ENCODE measurements at places on chromosomes 1 and 21. TPM values are rescaled to one million over a fixed set of nuclear protein-coding genes. Genes with fewer than 3 reads are reported as not detected.

DNA sequence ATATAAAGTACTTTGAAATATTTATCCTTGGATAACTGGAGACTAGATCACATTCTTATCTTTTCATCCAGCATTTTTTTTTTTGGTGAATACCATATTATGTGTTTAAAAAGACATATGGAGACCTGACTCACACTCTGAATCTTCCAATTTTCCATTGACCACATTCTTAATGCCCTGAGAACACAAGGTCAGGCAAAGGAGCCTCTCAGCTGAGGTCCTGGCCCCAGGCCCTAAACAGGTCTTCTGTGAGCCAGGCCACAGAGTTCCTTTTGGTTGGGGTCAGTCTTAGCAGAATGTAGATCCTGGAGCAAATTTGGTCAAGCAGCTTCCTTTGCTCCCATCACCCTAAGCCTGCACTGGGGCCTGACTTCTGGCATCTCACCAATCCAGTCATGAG, 390.1 kb upstream of the ST6GALNAC5 start:
- no peaks in the 10 kb centered on the region for H3K4me1 ChIP-seq

DNA sequence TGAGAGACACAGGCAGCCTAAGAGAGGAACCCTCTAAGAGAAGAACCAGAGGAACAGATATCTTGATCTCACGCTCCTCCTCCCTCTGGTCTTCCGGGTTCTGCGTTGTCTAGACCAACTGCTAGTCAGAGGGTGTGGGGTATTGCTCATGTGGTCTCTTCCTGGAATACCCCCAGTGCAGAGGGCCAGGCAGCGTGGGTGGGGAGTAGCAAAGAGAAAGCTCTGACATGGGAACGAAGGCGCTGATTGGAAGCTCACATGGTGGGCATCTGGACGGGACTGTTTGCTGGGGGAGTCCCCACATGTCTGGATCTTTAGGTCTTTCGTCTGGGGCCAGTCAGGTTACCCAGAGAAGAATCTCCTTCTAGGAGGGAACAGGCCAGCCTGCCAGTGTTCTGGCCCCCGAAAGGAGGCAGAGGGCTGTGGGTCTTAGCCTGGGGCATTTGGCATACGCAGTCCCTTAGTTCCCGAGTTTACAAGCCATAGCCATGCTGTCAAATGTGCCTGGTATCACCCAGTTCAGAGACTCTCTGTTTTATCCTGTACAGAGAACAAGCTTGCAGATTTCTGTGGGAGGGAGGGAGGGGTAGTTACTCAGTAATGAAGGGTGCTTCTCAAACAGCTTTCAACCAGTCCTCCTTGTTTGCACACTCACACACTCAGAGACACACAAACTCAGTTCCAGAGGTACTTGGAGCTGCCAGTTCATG, 18.3 kb upstream of the IL6R start:
- DNase-seq: peak; percentile 47
- no peaks in the 10 kb centered on the region for H3K27me3 ChIP-seq
- H3K4me3 ChIP-seq: peak overlapping the region; percentile 16
- no peaks in the 10 kb centered on the region for H3K36me3 ChIP-seq

DNA sequence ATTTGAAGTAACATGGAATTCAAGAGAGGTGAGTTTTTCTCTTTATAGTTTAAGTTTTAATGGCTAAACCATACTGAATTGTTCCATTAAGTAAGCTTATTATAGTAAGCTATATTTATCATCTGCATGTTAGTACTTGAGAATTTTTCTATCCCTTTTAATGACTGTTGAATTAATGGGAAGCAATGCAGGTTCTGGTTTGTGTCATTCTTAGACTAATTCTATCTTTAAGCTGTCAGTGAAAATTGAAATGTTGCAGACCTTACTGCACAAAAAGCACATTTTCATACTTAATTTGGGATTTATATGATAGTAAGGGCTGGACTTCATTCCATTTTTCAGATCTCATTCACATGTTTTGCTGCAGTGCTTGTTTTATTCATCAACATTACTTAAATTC, 25.9 kb downstream of the SRSF11 start:
- H3K36me3 ChIP-seq: peaks cover 88% of the 10 kb centered on the region
- H3K4me1 ChIP-seq: no peaks in the 10 kb centered on the region
- no peak for DNase-seq
- no peak overlapping the region for H3K27ac ChIP-seq
- H3K4me3 ChIP-seq: no peak overlapping the region
- no peaks in the 10 kb centered on the region for H3K27me3 ChIP-seq

DNA sequence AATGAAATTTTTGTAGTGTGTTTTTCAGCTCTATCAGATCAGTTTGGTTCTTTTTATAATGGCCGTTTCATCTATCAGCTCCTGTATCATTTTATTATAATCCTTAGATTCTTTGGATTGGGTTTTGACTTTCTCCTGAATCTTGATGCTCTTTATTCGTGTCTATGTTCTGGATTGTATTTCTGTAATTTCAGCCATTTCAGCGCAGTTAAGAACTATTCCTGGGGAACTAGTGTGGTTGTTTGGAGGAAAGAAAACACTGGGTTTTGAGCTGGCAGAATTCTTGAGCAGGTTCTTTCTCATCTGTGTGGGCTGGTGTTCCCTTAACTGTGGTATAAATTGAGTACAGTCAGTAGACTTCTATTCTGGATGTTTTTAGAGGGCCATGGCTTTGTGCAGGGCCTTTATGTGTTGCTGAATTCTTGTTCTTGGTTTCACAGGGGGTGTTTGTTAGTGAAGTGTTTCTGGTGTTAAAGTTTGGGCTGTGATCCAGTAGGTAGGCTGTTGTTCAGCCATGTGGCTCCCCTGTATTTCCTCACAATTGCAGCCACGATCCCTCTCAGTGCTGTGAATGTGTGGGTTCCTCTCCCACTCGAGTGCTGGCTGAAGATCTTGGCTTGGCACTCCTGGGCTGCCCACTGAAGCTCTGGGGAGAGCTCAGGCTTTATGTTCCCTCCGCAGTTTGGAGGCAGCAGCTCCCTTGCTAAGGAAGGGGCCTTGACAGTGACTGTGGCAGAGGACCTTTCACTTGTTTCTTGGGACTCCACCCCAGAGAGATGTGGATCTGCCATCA, 56.0 kb upstream of the CCDC190 start:
- H3K4me3 ChIP-seq: no peak overlapping the region
- no peak for DNase-seq
- H3K27ac ChIP-seq: no peak overlapping the region
- no peaks in the 10 kb centered on the region for H3K4me1 ChIP-seq

DNA sequence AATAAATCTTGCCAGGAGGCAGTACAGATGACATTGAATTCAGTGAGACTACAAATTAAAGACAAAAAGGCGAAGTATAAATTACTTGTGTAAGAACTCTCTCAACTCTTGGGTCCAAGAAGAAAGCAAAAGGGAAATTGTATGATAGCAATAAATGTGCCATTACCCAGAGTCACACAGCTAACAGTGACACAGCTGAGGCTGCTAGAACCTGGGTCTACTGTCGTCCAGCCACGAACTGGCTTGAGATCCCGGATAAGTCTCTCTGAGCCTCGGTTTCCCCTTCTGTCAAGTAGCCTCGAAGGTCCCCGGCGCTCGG, 362 bp upstream of the ROR1 start:
- no peak overlapping the region for H3K27ac ChIP-seq
- no peak overlapping the region for H3K4me3 ChIP-seq
- no peaks in the 10 kb centered on the region for H3K4me1 ChIP-seq
- H3K36me3 ChIP-seq: no peaks in the 10 kb centered on the region
- DNase-seq: no peak
- peaks cover 23% of the 10 kb centered on the region for H3K27me3 ChIP-seq

DHX9 gene
- total RNA-seq: 342 TPM

DNA sequence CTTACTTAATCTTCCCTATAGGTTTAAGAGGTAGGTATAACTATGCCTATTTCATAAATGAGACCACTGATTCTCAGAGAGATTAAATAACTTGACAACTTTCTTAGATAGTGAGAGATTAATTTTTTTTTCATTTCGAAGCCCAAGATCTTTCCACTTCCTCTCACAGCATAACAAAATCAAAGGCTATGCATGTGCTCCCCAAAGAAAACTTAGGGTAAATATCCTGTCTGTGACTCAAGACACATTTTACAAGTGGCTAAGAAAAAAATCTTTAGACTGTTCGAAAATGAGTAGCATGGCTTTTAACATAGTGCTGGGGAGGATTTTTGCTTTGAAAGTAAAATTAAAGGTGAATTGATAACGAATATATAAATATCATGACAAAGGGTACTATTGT, 8.2 kb upstream of the C1orf141 start:
- H3K27ac ChIP-seq: no peak overlapping the region
- H3K27me3 ChIP-seq: no peaks in the 10 kb centered on the region
- peaks cover 22% of the 10 kb centered on the region for H3K4me1 ChIP-seq
- peak; percentile 61 for DNase-seq
- no peak overlapping the region for H3K4me3 ChIP-seq
- no peaks in the 10 kb centered on the region for H3K36me3 ChIP-seq

DNA sequence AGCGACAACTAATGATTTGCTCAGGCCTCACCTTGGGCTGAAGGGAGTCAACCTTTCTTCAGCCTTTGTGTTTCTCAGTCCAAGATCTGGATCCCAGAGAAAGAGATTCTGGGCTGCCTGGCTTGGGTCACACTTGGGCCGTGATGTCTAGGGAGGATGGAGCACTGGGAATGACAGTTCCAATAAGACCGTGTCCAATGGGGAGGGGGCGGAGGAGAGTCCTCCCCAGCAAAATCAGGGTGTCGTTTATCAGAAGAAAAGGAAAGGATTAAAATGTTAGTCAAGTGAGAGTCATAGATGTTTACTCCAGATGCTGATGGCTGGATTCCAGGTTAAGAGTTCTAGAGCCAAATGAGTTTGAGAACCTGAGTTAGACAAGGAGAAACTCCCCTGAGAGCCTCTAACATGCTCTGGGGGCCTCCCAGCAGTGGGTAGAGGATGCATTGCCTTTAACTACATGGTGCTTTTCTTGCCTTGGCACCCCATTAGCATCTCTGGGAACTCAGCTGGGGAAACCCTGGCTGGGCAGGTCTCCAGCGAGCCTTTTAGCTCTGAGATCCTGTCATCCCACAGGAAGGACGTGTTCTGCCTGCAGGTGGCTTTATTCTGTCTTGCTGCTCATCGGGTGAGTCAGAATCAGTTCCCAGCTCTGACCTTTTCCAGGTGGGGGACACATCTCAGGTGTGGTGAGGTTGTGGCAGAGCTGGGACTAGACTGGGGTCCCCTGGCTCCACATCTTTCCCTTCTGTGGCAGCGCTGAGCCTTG, 22.2 kb downstream of the NIPAL3 start:
- H3K27ac ChIP-seq: no peak overlapping the region
- H3K27me3 ChIP-seq: no peaks in the 10 kb centered on the region
- DNase-seq: no peak
- H3K36me3 ChIP-seq: peaks cover 13% of the 10 kb centered on the region
- H3K4me1 ChIP-seq: peaks cover 9% of the 10 kb centered on the region

GRCh38 chr1:210022044-210022443, 84.0 kb downstream of the SYT14 start:
- no peaks in the 10 kb centered on the region for H3K4me1 ChIP-seq
- no peak overlapping the region for H3K27ac ChIP-seq
- H3K4me3 ChIP-seq: no peak overlapping the region
- no peaks in the 10 kb centered on the region for H3K27me3 ChIP-seq
- no peaks in the 10 kb centered on the region for H3K36me3 ChIP-seq
- no peak for DNase-seq

DNA sequence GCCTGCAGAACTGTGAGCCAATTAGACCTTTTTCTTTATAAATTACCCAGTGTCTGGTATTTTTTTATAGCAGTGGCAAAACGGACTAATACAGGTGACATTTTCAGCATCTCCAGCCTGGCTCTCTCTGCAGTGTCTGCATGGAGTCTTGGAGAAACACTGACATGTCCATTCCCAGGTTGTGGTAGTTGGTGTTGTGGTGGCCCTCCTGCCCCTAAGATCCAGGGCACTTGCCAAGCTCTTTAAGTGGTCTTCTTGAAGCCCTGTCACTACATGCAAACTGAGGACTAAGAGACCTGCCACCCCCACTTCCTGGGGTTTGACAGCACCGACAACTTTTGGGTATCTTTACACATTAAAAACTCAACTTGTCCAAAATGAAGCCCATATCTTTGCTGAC, 419.4 kb downstream of the NPHP4 start:
- H3K27me3 ChIP-seq: no peaks in the 10 kb centered on the region
- no peak overlapping the region for H3K4me3 ChIP-seq
- no peaks in the 10 kb centered on the region for H3K36me3 ChIP-seq
- no peak for DNase-seq
- no peak overlapping the region for H3K27ac ChIP-seq

GJA5 gene
- total RNA-seq: not detected

HCN3 gene
- total RNA-seq: 3.2 TPM

SLC2A5 gene
- total RNA-seq: not detected

IFI6 gene
- 12.3 TPM for total RNA-seq

DNA sequence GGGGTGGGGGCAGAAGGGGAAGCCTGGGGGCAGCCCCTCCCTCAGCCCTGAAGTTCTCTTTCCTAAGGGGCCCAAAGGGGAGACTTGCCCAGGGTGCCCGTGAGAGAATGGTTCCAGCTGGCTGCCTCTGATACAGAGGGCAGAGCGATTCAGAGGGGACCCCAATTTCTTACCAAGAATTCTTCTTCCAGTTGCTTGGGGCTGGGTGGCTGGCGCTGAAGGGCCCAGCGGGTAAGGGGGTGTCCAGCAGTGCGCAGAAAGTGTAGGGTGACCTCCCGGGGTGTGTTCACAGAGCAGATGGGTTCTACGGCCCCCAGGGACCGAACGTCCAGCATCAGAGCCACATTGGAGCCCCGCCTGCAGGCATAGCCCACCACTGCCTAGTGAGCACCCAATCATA, 2.5 kb downstream of the PTPN7 start:
- H3K4me1 ChIP-seq: peaks cover 66% of the 10 kb centered on the region
- H3K27me3 ChIP-seq: no peaks in the 10 kb centered on the region
- H3K27ac ChIP-seq: peak overlapping the region; percentile 97
- H3K36me3 ChIP-seq: peaks cover 42% of the 10 kb centered on the region
- no peak overlapping the region for H3K4me3 ChIP-seq
- no peak for DNase-seq

DNA sequence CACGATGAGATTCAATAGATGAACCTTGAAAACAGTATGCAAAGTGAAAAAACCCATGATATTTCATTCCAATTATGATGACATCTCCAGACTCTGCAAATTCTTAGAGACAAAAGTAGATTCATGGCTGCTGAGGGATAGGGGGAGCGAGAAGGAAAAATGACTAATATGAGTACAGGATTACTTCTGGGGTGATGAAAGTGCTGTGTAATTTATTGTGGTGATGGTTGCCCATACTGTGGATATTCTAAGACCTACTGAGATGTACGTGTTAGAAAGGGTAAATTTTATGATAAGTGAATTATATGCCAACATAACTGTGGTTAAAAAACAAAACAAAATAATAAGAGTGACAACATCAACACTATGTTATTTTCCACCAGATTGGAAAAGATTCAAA, 18.9 kb upstream of the RGS7 start:
- no peaks in the 10 kb centered on the region for H3K4me1 ChIP-seq
- no peaks in the 10 kb centered on the region for H3K27me3 ChIP-seq
- no peak overlapping the region for H3K4me3 ChIP-seq
- DNase-seq: no peak
- no peaks in the 10 kb centered on the region for H3K36me3 ChIP-seq

GNPAT gene
- total RNA-seq: 51.8 TPM

FCMR gene
- total RNA-seq: 75.1 TPM

- no peak overlapping the region for H3K4me3 ChIP-seq
- peaks cover 5% of the 10 kb centered on the region for H3K4me1 ChIP-seq
- H3K36me3 ChIP-seq: no peaks in the 10 kb centered on the region
- no peaks in the 10 kb centered on the region for H3K27me3 ChIP-seq
- no peak overlapping the region for H3K27ac ChIP-seq
Measured at GRCh38 chr1:184875218-184875617, 99.1 kb downstream of the NIBAN1 start.

GRCh38 chr21:26453267-26453666, 119.8 kb downstream of the CYYR1 start:
- no peak overlapping the region for H3K27ac ChIP-seq
- DNase-seq: no peak

- H3K4me1 ChIP-seq: peaks cover 7% of the 10 kb centered on the region
- no peak overlapping the region for H3K27ac ChIP-seq
- H3K27me3 ChIP-seq: no peaks in the 10 kb centered on the region
- DNase-seq: no peak
Measured at GRCh38 chr1:235913311-235913710, 46.6 kb upstream of the LYST start.

Data from CD8-positive, alpha-beta memory T cell (primary cell).